ENCODE measurements at places on chromosomes 16 and 17.
A peak's percentile ranks its signal among the peaks of the same experiment; 100 is the strongest.

- no peak for DNase-seq
Measured at GRCh38 chr17:28041844-28042656, 427 bp upstream of the NLK start.

DNA sequence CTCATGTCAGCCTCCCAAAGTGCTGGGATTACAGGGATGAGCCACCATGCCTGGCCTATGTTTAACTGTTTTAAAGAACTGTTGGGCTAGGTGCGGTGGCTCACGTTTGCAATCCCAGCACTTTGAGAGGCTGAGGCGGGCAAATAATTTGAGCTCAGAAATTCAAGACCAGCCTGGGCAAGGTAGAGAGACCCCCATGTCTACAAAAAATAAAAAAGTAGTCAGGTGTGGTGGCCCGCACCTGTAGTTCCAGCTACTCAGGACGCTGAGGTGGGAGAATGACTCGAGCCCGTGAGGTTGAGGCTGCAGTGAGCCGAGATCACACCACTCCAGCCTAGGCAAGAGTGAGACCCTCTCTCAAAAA, 1.9 kb upstream of the ITGAL start:
- no peak for DNase-seq

DNA sequence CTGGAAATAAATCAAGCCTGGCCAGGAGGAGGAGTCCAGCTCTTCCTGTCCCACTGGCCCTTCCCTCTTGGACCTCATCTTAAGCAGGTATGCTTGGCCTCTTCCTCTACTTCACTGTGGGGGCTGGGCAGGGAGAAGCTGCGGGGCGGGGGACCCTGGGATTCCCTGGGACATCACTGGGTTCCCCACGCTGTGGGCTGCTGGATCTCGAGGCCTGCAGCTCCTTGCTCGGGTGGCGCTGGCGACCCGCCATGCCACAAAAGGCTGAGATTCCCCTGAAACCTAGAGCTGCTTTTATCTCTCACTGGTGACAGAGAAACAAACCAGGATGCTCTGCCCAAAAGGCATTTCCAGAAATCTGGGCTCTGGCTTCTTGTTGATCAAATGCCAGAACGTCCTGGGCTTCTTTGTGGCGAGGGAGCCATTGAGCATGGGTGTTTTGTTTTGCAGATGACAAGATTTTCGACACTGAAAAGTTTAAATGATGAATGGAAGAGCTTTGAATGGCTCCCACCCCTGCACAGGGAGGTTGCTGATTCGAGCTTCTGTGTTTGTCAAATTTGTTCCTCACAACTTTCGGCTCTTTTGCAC, 8.6 kb upstream of the PGS1 start:
- DNase-seq: no peak

- no peak for DNase-seq
Measured at GRCh38 chr16:58269526-58269925, 25.3 kb downstream of the PRSS54 start.

DNA sequence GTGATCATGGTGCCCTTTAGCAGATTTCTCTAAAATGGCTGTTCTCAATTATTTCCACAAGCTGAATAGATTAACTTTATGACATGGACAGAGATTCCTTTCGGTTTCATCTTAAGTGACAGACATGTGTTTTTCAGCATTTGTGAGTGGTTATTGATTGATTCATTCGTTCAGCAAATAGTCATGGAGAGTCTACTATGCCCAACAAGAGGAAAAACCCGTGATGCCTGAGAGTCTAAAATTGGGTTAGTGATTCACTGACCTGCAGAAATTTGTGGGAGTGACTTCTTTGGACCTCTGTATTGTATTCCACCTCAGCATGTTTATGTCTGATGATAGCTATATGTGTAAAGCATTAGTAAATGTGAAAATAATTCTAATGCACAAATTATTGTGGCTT, 28.0 kb upstream of the DUSP14 start:
- no peak for DNase-seq

- no peak for DNase-seq
Measured at GRCh38 chr17:42670789-42671657, 5.8 kb downstream of the PLEKHH3 start.

DNA sequence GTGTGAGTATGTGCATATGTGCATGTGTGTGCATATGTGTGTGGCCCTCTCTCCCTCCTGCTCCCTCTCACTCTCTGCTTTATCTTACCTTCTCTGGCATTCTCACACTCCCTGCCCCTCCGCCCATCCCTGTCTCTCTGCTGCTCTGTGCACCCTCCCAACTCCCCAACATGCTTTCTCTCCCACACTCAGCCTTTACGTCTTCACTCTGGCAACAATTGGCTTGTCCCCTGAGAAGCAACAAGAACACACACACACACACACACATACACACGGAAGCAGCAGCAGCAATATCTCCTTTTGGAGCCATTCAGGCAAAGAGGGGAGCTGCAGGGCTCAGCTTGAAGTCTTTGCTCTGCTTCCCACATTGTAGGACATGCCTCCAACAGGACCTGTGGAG, 27.8 kb downstream of the PITPNM3 start:
- no peak for DNase-seq

DNA sequence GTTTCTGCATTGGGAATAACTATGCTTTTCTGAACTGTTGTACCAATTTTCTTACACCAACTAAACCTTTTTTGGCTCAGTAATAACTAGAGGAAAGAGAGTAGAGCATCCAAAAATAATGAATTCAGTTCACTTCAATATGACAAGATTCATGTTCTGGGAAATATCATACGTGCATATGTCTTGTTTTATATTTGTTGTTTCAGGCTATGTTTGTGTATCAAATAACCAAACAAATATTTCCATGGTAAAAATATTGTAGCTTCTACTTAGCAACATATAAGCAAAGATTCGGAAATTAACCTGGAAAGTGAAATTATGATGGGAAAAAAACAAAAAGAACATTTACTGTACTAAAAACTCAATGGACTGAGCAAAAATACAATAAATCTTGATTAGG, 503.2 kb downstream of the TMEM114 start:
- DNase-seq: no peak

DNA sequence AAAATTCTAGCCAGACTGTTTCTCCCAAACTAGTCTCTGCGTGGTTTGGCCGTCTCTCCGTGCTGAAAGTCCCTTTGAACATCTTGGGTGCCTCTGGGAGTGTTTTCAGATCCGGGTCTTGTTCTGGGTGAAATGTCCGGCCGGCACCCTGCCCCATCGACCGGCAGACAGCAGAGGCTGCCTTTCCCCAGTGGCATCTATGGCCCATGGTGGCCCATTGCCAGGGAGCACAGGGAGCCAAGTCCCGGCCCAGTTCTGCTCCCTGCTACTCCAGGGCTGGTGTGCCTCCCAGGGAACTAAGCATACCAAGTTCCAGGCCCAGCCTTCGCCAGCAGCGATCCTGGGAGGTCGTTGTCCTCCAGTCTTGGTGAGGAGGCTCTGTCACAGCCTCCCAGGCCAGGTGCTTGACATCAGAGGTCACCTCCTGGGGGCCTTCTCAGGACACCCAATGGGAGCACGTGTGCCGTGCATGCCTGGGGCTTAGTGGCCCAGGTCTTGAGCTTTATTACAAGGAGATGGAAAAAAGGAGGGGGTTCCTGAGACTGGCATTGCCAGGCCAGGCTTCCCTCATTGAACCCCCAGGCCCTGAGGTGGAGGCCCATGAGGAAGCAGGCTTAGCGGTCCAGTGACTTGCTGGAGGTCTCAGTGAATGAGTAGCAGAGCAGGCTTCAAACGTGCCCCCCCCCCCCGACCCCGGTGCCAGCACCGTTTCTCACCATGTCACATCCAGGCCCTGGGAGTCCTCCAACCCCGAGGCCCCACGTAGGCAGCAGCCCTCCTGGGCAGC, 54.0 kb downstream of the PGS1 start:
- DNase-seq: no peak

DNA sequence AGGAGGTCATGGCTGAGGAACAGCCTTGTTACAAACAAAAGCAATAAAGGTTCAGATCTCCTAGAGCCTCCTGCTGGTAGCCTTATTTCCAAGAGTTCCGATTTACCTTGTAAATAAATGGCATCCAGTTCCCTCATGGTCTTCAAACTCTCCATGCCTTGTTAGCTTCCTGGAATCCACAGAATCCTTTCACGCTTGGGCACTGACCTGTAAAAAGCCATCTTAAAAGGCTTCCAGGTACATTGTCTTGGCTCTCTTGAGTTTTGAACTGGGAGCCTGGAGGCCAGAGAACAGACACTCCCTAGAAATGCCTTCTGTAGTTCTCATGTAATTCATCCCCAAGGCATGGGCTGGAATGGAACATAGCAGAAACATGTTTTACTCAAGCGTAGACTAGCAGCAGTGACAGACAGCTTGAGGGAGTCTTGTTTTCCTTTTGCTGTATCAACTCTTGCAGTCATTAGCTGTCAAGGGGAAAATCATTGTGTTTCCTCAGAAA, 207.9 kb downstream of the SNX29 start:
- DNase-seq: no peak

GRCh38 chr17:13491916-13492736, 109.6 kb downstream of the HS3ST3A1 start:
- no peak for DNase-seq

DNA sequence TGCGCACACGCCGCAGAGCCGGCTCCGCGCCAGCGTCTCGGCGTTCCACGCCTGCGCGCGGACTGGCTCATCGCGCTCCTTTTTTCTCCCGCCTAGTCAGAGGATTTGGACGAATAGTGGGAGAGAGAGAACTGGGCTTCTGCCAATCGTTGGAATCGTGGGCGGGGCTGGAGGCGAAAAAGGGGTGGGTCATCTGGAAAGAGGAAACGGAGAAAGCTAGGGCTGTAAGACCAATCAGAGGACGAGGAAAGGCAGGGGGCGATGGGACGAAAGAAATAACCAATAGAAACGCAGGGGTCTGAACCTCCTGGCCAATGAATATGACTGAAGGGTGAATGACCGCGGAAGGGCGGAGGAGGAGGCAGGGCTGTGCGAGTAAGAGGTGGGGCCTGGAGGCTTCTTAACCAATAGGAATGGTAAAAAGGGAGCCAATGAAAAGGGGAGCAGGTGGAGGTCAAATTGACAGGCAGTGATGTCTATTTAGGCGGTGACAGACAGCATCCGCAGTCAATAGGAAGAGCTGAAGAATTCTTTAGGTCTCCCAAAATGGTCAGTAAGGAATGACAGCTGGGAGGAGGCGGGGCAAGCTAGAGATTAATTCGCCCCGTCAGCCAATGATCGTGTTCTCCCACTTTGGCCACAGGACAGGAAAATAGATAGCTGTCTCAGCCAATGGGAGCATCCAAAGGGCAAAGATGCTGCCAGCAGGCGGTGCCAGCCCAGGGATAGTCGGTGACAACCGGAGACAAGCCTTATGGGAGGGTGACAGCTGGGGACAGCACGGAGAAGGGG, at the start of gene TBC1D10B:
Gene TBC1D10B (minus strand): TSS at position 39 of the 792 bp plus-strand sequence. CDS start 311 bp downstream, outside the sequence.
- DNase-seq: peak; percentile 98

GRCh38 chr16:68022278-68022727, 729 bp downstream of the DDX28 start:
- no peak for DNase-seq

GRCh38 chr16:89863741-89864526, 9.5 kb upstream of the TCF25 start:
- DNase-seq: no peak

DNA sequence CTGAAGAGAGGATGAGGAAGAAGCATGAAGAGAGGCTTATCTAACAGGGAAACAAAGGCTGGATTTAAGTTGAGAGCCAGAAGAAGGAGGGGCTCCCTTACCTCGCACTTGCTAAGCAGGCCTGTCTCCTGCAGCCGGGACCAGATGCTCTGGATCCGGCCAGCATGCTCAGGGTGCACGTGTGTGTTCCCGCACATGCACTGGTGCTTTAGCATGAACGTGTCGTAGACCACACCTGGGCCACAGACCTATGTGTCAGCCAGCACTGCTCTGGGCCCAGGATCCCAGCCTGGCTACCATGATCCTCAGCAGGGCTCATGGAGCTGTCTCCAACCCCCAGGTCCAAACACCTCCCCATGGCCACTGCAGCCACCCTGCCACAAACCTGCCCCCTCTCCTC, 14.4 kb downstream of the G6PC3 start:
- DNase-seq: no peak

DNA sequence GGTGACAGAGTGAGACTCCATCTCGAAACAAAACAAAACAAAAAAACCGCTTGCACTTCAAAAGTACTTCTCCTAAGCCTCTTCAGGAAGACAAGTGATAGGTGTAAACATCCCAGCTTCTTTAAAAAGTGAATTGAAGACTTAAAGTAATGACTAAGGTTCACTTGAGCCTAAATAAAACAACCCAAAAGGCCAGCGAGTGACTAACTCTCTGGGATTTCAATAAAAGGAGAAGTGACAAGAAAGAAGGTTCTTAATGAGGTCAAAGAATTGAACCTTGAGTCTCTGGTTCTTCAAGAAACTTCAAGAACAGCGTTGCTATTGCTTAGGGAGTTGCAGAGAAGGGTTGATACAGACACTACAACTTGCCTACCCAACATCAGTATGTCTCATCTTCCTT, 42.2 kb downstream of the STX8 start:
- no peak for DNase-seq

DNA sequence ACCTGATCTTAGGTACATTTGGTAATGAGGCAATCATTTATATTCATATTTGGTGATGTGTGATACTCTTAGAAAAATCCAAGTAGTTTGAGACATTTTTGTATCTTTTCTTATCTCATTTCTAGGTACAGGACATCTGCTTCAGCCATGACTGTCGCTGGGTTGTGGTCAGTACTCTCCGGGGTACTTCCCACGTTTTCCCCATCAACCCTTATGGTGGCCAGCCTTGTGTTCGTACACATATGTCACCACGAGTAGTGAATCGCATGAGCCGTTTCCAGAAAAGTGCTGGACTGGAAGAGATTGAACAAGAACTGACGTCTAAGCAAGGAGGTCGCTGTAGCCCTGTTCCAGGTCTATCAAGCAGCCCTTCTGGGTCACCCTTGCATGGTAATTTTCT, 312.2 kb downstream of the BCAS3 start:
- DNase-seq: no peak

- DNase-seq: no peak
Measured at GRCh38 chr17:77391668-77392375, 251.1 kb downstream of the SEC14L1 start.

DNA sequence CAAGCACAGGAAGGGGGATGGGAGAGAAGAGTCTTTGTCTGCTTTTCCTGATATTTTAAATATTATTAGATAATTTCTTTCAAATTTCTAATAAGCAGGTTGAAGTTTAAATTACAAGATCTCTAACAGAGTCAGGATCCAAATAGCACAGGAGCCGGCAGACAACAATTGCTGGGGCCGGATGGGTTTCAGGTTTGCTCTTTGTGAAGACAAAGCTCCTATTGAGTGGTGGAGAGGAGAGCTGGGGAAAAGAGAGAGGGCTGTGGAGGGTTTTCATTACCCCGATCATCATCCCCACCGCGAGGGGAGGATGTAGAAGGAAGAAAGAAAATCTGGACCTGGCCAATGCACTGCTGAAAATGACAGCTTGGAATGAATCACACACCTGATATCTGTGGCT, 197.3 kb downstream of the SOX9 start:
- DNase-seq: no peak

GRCh38 chr17:2940352-2940751, 123.1 kb downstream of the OR1D5 start:
- DNase-seq: no peak

GRCh38 chr16:52545222-52545897, 1.6 kb downstream of the TOX3 start:
- DNase-seq: no peak

GRCh38 chr16:78142788-78143187, 43.3 kb downstream of the WWOX start:
- DNase-seq: no peak
